ENCODE measurements at places on chromosomes 7 and 10.

GRCh38 chr7:66869660-66870450 is 51.2 kb upstream of the TMEM248 start:
- no peak for DNase-seq

DNA sequence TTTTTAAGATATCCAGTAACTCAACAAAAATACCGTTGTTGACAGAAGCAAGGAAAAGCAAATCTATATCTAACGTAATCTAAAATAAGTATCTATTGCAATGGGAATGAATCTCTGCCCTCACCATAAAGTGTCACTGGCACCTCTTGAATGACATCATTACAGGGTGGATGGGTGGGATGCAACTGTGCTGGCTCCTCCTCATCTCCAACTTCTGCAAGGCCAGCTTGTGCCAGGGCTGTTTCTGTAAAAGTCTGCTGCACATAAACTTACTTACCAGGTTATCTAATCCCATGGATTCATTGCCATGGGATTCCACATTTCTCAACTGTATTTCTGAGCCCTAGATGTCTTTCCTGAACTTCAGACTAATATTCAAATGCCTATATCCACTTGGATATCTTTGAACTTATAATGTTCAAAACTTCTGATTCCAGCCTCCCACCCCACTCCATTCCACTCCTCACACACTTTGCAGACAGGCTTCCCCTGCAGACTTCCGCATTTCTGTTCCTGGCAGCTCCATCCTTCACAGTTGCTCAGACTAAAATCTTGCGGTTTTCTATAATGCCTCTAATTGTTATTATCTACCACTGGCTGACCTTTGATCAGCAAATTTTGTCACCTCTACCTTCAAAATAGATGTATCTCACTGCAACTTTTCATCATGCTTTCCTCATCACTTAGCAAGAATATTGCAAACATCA is 10.7 kb downstream of the FGL2 start:
- DNase-seq, result no peak

GRCh38 chr7:135713836-135714470 is 14.0 kb downstream of the SLC13A4 start:
- no peak for DNase-seq

DNA sequence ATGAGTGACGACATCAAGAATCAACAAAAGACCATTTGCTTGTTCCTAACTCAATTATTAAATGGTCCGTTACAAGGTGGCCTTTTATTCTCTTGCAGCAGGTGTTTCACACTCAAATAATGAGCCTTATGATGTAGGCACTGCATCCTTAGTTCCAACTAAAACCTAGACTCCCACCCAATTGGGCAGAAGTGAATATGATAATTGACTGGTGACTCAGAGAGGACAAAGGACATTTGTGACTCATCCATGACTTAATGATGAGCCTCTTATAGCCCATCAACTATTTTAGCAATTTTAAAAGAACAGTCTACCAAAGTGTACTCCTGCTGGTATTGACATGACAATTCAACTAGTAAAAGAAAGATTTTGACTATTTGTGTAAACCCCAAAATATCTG is 1027.8 kb upstream of the PHF14 start:
- no peak for DNase-seq

DNA sequence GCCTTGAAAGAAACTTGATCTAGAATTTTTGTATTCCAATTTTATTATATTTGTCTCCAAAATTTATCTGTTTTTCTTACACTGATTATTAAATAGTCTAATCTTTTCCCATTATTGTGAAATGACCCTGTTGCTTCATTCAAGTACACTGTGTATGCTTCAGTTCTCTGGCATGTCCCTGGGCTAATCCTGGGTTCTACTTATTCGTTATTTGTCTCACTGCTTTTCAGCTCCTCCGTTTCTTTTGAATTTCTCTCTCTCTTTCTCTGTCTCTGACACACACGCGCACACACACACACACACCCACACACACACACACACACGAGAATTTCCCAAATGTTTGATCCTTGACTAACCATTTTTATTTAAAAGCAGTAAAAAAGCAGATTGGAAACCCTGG is 768.6 kb downstream of the NRG3 start:
- no peak for DNase-seq

DNA sequence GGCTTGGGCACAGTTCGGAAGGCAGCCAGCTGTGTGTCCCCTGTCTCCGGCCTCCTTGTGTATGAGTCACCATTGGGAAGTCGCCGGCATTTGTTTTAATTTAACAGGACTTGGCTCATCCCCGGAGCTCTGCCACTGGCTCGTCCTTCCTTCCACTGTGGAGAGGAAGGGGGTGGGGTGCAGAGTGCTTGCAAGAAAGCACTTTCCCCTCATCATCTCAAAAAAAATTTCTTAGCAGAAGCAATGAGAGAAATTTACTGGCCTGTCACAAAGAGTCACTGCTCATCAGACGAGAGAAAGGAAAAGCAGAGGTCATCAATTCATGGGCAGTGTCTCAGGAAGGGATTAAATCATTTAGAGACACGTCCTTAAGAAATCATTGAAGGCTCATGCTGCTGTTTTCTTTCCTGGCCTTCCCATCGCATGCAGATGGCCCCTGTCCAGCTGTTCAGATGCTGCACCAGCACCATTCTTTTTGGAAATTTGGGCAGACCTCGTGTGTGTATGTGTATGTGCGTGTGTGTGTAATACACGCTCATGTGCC is 93.3 kb downstream of the BMS1 start:
- DNase-seq, result no peak

DNA sequence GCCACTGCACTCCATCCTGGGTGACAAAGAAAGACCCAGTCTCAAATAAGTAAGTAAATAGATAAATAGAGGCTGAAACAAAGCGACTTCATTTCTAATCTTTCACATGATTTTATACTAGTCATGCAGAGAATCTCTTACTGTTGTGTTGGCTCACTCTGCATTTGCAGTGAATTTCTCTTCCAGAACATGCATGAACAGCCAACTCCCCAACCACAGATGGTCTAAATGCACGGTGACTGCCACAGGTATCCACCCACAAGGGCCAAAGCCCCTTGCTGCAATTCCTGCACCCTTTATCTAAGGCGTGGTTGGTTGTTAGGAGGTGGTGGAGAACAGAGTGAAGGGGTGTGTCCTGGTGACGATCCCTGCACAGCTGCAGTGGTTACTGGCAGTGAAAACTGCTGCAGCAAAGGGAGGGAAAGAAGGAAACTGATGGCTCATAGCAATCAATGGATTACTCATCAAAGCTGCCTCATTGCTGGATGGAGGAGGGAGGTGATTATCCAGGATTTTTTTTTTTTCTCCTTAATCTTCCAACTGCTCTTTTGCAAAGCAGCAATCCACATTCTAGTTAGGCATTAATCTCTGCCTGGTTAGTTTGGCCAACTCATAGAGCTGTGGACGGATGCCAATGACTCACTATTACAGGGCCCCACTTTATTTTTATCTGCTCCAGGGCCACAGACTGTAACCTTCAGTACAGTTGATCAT is 50.6 kb downstream of the PRTFDC1 start:
- peak; percentile 92 for DNase-seq

DNA sequence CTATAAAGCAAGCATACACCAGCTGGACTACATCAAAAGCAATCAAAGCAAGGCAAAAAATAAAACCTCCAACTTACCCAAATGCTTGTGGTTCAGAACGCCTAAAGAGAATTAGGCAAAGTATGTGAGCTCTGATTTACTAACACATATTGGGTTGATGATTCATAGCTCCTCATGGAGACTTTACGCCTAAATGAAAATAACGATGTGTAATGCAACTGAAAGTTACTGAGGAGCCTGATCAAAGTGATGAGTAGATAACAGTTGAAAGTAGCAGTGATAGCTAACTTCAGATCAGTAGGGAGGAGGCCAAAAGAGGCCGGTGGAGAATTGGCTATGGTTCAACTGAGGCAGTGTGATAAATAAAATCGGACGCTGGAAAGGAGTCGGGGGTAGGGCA is 85.0 kb downstream of the MPP7 start:
- DNase-seq, result peak; percentile 54
